Stimulated activated CD4-positive, alpha-beta T cell treated with anti-CD3 and anti-CD28 coated beads, TNF-alpha, amount 100 ng/mL, for 1 hour (primary cell): ENCODE measurements at places on chromosomes 13 and 19.

- DNase-seq: no peak
Observed at GRCh38 chr13:101181076-101181685, 235.1 kb downstream of the NALCN start.

GRCh38 chr13:79482281-79482970 lies 1.5 kb downstream of the NDFIP2 start:
- no peak for DNase-seq

GRCh38 chr19:32595491-32595890 lies 14.5 kb downstream of the PDCD5 start:
- DNase-seq: no peak

- DNase-seq: no peak
Observed at GRCh38 chr13:46992383-46992952, 95.6 kb upstream of the HTR2A start.

DNA sequence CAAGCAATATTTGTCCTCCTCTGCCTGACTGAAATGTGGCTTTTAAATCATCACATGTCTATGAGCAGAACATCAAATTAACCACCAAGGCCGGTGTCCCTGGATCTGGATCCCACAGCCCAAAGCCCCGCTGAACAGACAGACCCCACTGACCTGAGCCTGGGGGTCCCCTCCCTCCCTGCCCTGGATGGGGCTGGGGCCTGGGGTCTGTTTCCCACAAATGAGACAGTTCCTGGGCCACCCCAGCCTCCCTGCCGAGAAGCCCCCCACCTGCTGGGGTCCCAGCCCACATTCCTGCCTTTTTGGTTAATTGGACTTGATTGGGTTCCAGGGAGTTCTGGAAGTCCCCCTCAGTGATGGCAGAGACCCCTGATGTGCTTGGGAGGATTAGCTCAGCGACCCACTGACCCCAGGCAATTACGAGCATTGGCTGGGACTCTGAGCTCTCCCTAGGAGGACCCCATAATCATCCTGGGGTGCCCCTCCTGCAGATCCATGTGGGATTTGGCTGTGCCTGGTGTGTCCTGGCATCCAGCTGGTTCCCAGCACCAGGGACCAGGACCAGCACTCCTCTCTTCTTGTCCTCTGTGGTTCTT lies 19.4 kb upstream of the CPAMD8 start:
- DNase-seq: no peak

- no peak for DNase-seq
Observed at GRCh38 chr13:65500481-65500880, 1729.7 kb downstream of the PCDH9 start.

- no peak for DNase-seq
Observed at GRCh38 chr19:15014579-15014978, 34.7 kb upstream of the CASP14 start.

- DNase-seq: no peak
Observed at GRCh38 chr19:898663-899062, 5.4 kb downstream of the RNU6-9 start.

DNA sequence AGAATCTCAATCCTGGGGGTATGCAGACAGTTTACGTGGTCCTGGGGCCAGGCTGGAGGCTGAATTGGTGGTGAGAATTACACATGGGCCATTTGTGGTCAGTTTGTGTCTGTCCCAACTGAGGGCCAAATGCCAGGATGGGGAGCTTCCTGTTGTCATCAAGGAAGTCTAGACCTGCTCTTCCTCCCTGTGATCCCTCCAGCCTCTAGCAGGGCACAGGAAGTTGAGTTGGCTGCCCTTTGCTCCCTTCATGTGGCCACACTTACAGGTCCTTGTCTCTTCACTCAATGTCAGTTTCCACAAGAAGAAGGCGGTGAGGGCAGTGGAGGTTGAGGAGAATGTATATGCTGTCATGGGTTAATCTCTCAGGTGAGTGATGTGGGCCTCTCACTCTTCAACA lies 30.1 kb downstream of the SIGLEC7 start:
- DNase-seq: no peak
